MCF 10A (cell line): ENCODE measurements at places on chromosomes 2 and 18. TPM values are rescaled to one million over a fixed set of nuclear protein-coding genes. Genes with fewer than 3 reads are reported as not detected.

GRCh38 chr2:151902829-151903228 is 74.6 kb upstream of the ARL5A start:
- no peaks in the 10 kb centered on the region for H3K27me3 ChIP-seq
- no peak overlapping the region for H3K27ac ChIP-seq
- H3K36me3 ChIP-seq: no peaks in the 10 kb centered on the region

- no peaks in the 10 kb centered on the region for H3K4me1 ChIP-seq
- no peak for DNase-seq
- H3K36me3 ChIP-seq: no peaks in the 10 kb centered on the region
- H3K4me3 ChIP-seq: no peak overlapping the region
- no peaks in the 10 kb centered on the region for H3K27me3 ChIP-seq
Measured at GRCh38 chr2:2586068-2586776, 255.1 kb upstream of the MYT1L start.

DNA sequence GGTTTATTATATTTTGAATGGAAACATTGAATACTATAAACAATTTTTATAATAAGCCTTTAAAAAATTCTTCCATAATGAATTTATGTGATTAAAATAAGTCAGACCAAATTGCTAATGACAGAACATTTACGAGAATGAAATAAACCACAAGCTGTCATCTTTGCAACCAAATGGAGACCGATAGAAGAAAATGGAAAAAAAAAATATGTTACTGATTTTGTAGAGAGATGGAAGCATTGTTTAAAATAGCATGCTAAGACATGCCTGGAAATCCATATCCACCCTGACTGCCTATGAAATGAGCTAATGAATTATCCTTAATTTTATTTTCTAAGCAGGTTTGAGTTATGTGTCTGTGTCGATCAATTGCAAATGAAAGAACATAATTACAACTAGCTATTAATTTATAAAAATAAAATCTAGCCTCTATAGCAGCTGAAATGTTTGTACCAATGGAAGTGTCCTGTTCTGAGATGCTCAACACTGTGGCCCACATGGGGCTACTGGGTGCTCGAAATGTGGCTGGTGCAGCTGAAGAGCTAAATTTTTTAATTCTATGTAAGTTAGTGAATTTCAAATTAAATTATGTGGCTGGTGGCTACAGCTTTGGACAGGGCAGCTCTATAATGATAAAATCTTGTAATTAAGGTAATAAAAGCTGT is 832.8 kb downstream of the RNF144A start:
- no peaks in the 10 kb centered on the region for H3K27me3 ChIP-seq
- no peak for DNase-seq
- no peaks in the 10 kb centered on the region for H3K36me3 ChIP-seq
- peaks cover 14% of the 10 kb centered on the region for H3K4me1 ChIP-seq
- no peak overlapping the region for H3K27ac ChIP-seq

DNA sequence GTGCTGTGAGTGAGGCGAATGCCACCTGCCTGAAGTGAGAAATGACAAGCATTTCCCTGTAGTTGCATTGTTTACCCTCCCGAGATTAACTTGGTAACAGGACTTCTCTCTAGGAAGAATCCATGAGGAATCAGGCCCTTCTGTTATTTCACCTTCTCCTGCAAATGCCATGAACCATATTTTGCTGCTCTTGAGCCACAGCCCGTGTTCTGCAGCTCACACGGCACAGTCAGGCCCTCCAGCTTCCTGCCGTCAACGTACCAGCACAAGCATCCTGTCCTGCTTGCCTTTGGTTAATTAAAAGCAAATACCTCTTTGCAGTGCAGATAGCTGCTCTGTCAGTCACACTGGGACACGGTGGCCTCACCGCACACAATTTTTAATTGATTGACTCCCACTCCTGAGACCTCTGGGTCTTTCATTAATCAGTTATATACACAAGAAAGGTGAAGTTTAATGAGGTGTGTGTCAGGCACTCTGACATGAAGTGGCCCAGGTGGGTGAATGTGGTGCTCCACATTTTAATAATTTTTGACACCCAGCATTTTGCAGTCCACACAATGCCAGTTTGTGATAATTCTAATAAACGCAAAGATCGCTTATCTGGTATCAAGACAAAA is 95.3 kb upstream of the ASB18 start:
- no peaks in the 10 kb centered on the region for H3K4me1 ChIP-seq
- H3K4me3 ChIP-seq: no peak overlapping the region
- no peak overlapping the region for H3K27ac ChIP-seq
- H3K27me3 ChIP-seq: peaks cover 42% of the 10 kb centered on the region
- no peaks in the 10 kb centered on the region for H3K36me3 ChIP-seq

- peaks cover 4% of the 10 kb centered on the region for H3K36me3 ChIP-seq
- peaks cover 17% of the 10 kb centered on the region for H3K4me1 ChIP-seq
- no peak overlapping the region for H3K27ac ChIP-seq
- no peak for DNase-seq
- no peaks in the 10 kb centered on the region for H3K27me3 ChIP-seq
Measured at GRCh38 chr2:240366901-240367300, 68.6 kb upstream of the GPC1 start.

DNA sequence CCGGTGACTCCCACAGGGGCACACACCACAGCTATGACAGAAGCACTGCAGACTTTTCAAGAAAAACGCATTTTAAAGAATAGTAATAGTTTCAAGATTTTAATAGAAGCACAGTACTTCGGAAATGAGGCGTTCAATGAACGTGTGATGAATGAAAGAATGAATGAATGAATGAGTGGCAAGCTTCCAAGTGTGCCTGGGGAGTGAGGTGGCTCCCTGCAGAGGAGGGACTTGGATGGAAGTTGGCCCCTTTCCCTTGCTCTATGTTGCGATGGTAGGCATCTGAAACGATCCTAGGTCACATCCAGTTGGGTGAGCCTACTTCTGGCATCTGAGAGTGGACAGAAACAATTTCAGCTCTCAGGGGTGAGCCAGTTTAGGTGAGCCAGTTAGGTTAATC is 65.6 kb downstream of the NCKAP5 start:
- H3K36me3 ChIP-seq: no peaks in the 10 kb centered on the region
- H3K4me1 ChIP-seq: peaks cover 10% of the 10 kb centered on the region
- no peaks in the 10 kb centered on the region for H3K27me3 ChIP-seq
- no peak for DNase-seq

GRCh38 chr2:234544659-234545611 is 48.1 kb upstream of the ARL4C start:
- no peak overlapping the region for H3K4me3 ChIP-seq
- DNase-seq: peak; percentile 68
- no peaks in the 10 kb centered on the region for H3K36me3 ChIP-seq
- no peak overlapping the region for H3K27ac ChIP-seq
- no peaks in the 10 kb centered on the region for H3K4me1 ChIP-seq
- no peaks in the 10 kb centered on the region for H3K27me3 ChIP-seq

DNA sequence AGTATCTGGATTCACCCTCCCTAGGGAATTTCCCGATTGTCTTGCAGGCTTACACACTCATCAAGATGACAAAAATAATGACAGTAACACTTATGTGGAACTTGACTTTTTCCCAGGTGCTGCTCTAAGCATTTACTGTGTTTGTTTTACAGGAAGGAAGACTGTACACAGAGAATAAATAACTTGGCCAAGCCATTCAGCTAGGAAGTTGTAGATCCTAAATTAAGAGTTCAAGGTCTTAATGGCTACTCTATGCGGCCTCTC is 549 bp upstream of the DPP4 start:
- H3K27ac ChIP-seq: no peak overlapping the region
- peaks cover 8% of the 10 kb centered on the region for H3K4me1 ChIP-seq
- H3K4me3 ChIP-seq: no peak overlapping the region
- no peak for DNase-seq

DNA sequence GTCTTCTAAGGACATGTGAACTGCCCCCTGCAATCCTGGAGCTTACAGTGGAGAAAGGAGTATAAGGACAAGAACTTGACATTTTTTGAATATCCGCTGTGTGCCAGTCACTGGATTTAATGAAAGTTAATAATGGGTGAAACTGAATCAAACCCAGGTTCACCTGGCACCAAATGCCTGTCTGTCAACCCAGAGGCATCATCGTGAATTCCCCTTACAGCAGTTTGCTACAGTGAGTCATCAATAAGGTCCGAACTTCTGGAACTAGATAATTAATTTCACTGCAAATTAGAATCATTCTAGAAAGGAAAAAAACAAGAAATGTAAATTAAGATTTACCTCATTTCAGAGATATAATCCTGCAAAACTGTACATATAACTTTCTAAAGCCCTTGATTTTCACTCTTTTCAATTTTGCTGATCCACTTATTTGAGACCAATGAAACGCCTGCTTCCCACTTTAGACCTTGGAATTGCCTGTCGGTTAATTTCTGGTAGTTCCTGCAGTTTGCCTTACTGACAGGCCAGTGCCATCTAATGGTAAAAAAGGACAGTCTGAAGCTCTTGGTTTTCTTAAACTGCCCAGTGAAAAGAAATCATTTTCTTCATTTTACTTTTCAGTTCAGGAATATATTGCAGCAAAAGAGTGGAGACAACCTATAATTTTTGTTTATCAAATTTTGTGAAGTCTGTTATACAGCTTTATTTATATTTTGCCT is 8.2 kb downstream of the DSG2 start:
- H3K36me3 ChIP-seq: no peaks in the 10 kb centered on the region
- H3K27ac ChIP-seq: no peak overlapping the region
- H3K4me3 ChIP-seq: no peak overlapping the region
- DNase-seq: peak; percentile 42
- no peaks in the 10 kb centered on the region for H3K27me3 ChIP-seq

GRCh38 chr2:29064346-29064715 is 10.0 kb downstream of the PCARE start:
- no peaks in the 10 kb centered on the region for H3K36me3 ChIP-seq
- H3K4me3 ChIP-seq: peak overlapping the region; percentile 55
- DNase-seq: no peak

- peaks cover 15% of the 10 kb centered on the region for H3K36me3 ChIP-seq
- DNase-seq: peak; percentile 57
- H3K27me3 ChIP-seq: no peaks in the 10 kb centered on the region
- H3K4me3 ChIP-seq: no peak overlapping the region
- H3K4me1 ChIP-seq: peaks cover 52% of the 10 kb centered on the region
Measured at GRCh38 chr2:172436889-172437288, 9.5 kb downstream of the ITGA6 start.

DNA sequence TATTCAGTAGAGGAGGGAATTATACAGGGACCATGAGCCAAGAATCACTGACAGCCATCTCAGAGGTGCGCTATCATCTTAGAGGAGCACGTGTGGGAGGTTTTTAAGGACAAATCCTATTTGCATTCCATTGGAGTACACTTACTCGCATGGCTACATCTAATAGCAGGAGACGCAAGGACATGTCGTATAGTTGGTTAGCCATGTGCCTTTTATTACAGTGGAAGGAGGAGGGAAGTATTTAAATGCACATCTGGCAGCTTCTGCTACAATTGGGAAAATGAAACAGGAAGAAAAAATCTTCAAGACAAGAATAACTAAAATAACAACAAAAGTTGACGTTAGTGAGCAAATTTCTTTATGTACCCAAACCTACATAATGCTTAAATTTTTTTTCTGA is 86.5 kb upstream of the UGP2 start:
- DNase-seq: no peak
- H3K27ac ChIP-seq: no peak overlapping the region

- peaks cover 5% of the 10 kb centered on the region for H3K36me3 ChIP-seq
- peaks cover 8% of the 10 kb centered on the region for H3K4me1 ChIP-seq
- no peaks in the 10 kb centered on the region for H3K27me3 ChIP-seq
Measured at GRCh38 chr2:98518101-98518500, 73.4 kb downstream of the INPP4A start.

GRCh38 chr2:18096836-18097405 is 218.5 kb downstream of the KCNS3 start:
- no peaks in the 10 kb centered on the region for H3K27me3 ChIP-seq
- H3K36me3 ChIP-seq: no peaks in the 10 kb centered on the region
- no peaks in the 10 kb centered on the region for H3K4me1 ChIP-seq
- DNase-seq: no peak
- no peak overlapping the region for H3K27ac ChIP-seq

GRCh38 chr18:35888329-35888728 is 84.2 kb upstream of the RMP24 start:
- no peak for DNase-seq
- no peak overlapping the region for H3K27ac ChIP-seq
- H3K4me1 ChIP-seq: no peaks in the 10 kb centered on the region
- H3K4me3 ChIP-seq: no peak overlapping the region
- peaks cover 35% of the 10 kb centered on the region for H3K27me3 ChIP-seq

DNA sequence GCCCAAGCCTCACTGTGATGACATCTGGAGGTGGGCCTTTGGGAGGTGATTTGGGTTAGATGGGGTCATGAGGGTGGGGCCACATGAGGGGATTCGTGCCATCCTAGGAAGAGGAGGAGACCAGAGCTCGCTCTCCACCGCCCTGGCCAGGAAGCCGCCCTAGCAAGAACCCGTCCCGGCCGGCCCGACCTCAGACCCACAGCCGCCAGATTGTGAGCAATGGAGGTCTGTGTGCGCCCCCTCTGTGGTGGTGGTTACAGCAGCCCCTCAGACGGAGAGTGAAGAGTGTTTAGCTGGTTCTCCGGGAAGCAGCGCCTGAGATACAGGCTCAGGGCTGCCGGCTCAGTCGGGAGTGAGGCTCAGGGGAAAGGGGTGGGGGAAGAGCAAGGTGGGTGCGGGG is 83.3 kb downstream of the RTP5 start:
- no peaks in the 10 kb centered on the region for H3K4me1 ChIP-seq
- H3K27me3 ChIP-seq: peaks cover 36% of the 10 kb centered on the region
- H3K27ac ChIP-seq: no peak overlapping the region
- no peak for DNase-seq
- no peak overlapping the region for H3K4me3 ChIP-seq

- DNase-seq: peak; percentile 65
- peak overlapping the region; percentile 65 for H3K27ac ChIP-seq
- H3K27me3 ChIP-seq: no peaks in the 10 kb centered on the region
- peaks cover 38% of the 10 kb centered on the region for H3K4me1 ChIP-seq
- no peak overlapping the region for H3K4me3 ChIP-seq
Measured at GRCh38 chr2:237935740-237936452, 30.9 kb upstream of the UBE2F start.

- H3K27me3 ChIP-seq: peaks cover 61% of the 10 kb centered on the region
- no peaks in the 10 kb centered on the region for H3K36me3 ChIP-seq
Measured at GRCh38 chr2:104703669-104704068, 150.2 kb upstream of the POU3F3 start.

- H3K4me3 ChIP-seq: no peak overlapping the region
- H3K27me3 ChIP-seq: no peaks in the 10 kb centered on the region
- peaks cover 17% of the 10 kb centered on the region for H3K36me3 ChIP-seq
- peak overlapping the region; percentile 67 for H3K27ac ChIP-seq
Measured at GRCh38 chr2:174172802-174173355, 75.5 kb downstream of the OLA1 start.

GRCh38 chr18:66752733-66753132 is 148.8 kb upstream of the CDH19 start:
- H3K36me3 ChIP-seq: no peaks in the 10 kb centered on the region
- H3K27me3 ChIP-seq: no peaks in the 10 kb centered on the region
- DNase-seq: peak; percentile 12
- H3K4me1 ChIP-seq: no peaks in the 10 kb centered on the region

DNA sequence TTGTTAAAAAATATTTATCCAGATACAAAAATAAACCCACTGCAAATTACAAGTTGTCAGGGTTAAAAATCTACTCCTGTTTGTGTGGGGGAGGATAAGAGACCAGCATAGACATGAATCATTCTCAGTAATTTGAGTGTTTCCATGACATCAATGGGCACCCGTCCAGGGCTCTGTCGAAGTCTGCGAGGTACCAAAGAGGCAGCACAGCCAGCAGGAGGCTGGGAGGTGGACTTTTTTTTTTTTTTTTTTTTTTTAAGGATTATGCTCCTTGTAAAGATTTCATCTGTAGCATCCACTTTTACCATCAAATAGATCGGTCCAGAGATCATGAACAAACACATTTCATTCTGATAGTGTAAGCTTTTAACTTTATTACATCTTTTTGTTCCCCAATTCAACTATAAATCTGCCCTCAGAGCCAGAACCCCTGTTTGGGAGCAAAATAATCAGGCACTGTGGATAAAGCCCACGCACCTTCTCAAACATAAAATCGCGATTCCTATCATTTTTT is 182.0 kb downstream of the TCF4 start:
- peak overlapping the region; percentile 65 for H3K27ac ChIP-seq
- peak; percentile 93 for DNase-seq
- H3K27me3 ChIP-seq: no peaks in the 10 kb centered on the region
- no peak overlapping the region for H3K4me3 ChIP-seq

SOCS6 gene
- total RNA-seq: 16.9 and 20.4 TPM in 2 replicates

EPG5 gene
- 19.4 and 25.7 TPM in 2 replicates for total RNA-seq
